ENCODE measurements at places on chromosomes 16 and 17. TPM values are rescaled to one million over a fixed set of nuclear protein-coding genes. Genes with fewer than 3 reads are reported as not detected.
A peak's percentile ranks its signal among the peaks of the same experiment; 100 is the strongest.

DNA sequence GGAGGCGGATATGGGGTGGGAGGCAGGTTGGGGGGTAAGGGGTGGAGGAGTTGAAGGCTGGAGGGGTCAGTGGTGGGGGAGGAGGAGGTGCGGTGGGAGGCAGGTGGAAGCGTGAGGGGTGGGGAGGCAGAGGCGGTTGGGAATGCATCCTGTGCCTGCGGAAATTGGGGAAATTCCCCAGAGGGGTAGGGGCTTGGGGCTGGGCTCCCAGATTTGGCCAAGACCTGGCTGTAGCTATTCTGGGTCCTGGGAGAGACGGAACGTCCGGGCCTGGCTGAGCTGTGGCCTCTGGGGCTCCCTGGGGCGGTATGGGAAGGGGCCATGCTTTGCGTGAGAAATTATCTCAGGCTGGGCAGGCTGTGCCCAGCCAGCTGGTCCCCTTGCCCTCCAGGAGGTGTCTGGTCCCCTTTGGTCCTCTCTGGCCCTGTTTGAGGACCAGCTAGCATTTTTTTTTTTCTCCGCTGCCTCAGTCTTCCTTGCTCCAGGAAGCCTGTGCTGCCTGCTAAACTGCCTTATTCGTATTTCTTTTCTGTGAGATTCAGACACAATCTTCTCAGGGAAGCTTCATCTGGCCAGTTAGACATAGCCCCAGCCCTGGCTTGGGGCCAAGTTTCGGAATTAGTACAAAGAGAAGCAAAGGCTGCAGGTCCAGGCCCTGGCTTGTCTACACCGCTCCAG, 7.3 kb upstream of the TRPV2 start:
- peak; percentile 48 for DNase-seq

- DNase-seq = no peak
Measured at GRCh38 chr16:86007524-86007923, 108.6 kb downstream of the IRF8 start.

GRCh38 chr16:68503334-68503733, 35.8 kb upstream of the ZFP90 start:
- DNase-seq = no peak

DNA sequence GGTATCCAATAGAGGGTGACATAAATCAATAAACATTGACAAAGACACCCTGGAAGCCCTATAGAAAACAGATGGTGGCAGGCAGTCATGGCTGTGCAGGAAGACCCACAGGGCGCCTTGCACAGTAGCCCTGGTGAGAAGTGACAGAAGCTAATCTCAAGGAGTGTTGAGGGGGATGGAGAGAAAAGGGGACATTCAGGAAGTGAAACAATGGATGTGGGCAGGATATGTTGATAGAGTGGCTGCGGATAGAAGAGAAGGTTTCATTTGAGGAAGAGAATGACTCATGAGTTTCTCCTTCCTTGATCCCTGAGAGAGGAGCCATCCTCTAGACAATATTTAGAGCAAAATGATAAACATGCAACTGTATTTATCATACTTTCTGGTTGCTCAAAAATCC, 468.8 kb upstream of the HSBP1 start:
- DNase-seq = no peak

- DNase-seq = peak; percentile 79
Measured at GRCh38 chr16:80583466-80583865, 42.7 kb downstream of the DYNLRB2 start.

DNA sequence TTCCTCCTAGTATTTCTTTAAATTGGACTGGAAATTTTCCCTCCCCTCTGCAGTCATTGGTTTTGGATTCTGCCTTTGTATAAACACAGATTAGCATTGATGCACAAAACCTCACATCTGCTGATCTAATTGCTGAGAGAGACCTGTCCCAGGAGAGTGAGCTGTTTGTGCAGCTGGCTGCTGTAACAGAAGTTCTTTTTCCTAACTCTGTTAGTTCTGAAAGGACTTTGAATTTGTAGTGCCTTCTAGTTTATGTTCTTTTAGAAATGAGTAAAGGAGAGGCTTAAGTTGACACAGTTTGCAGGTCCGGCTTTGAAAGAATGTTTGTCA, 45.2 kb upstream of the KPNB1 start:
- no peak for DNase-seq

GRCh38 chr16:9112166-9112843, 20.9 kb downstream of the HAPSTR1 start:
- no peak for DNase-seq

DNA sequence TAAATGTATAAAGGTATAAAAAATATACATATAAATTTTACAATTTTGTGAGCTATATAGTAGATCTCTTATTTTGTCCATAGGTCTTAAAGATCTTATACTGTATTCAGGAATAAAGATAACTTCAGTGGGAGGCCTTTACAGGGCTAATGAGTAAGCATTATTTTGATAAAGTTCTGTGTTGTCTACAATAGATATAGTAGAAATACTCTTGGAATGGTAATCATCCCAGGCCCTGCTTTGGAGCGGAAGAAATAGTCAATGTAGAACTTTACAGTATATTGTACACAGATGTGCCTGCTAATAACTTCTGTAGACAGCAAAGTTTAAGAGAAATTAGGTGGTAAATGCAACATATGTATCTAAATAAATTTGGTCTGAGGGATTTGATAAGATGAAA, 42.6 kb downstream of the TENT4B start:
- no peak for DNase-seq

- no peak for DNase-seq
Measured at GRCh38 chr16:71675380-71675779, 49.1 kb downstream of the PHLPP2 start.

DNA sequence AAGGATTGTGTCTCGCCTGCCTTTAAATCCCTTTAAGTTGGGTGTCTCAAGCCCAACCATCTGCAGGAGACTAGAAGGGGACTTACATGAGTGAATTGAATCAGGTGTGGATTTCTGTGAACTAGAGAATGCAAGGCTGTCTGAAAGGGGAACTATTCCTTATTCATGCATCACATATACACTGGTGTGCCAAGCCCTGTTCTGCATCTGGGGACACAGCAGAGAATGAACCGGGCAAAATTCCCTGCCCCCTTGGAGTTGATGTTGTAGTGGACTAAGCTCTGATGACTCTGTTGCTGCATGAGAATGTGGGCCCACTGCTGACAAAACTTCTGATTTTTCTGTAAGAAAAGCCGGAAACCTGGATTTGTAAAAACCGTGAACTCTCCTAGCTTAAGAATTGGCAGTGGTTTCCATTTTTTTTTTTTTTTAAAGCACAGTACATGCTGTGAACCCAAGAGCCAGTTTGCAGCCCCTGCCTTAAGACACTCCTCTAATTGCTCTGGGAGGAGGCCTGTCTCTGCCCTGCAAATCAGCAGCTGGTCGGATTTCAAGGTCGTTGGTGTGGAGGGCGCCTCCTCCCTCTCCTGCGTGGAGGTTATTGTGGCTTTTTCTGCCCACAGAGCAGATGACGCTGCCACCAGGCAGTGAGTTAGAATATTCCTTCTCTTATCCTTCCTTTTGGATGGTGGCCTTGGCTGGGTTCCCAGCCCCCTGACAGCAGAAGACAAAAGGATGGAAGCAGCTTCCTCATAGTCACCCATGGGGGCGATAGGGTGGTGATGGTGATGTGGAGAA, 131.0 kb downstream of the PRKCB start:
- no peak for DNase-seq

DNA sequence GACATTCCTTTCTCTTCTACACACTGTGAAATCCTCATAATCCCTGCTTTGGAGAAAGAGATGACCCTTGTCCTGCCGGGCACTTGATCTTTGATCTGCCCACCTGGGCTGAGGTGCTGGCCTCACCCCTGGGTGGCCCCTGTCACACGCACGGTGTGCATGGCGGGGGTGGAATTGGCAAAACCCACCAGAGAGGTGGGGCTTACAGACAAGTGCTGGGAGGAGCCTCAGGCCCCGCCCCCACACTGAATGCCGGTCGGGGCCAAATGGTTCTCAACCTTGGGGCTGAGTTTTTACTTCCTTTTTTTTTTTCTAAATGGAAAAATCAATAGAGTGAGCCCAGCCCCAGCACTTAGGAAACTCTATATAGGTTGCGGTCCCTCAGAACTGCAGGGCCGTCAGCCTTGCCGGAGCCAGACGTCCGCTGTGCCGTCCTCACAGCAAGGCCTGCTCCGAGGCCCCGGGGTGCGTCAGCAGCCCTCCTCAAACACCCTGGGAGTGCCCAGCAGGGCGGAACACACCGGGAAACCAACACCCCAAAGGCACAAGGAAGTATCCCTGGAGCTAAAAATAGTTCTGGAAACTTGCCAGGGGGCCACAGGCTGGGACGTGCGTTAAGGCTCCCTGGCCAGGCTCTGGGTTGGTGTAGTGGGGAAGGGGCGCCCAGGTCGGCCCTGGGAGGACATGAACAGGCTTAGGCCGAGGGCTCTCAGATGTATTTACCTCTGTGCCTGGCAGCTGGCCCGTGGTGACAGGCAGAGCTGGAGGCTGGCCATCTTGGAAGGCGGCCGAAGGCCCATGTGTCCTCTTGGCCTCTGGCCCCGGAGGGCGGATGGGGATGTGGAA, 11.0 kb downstream of the GPRC5C start:
- DNase-seq = peak; percentile 48

DNA sequence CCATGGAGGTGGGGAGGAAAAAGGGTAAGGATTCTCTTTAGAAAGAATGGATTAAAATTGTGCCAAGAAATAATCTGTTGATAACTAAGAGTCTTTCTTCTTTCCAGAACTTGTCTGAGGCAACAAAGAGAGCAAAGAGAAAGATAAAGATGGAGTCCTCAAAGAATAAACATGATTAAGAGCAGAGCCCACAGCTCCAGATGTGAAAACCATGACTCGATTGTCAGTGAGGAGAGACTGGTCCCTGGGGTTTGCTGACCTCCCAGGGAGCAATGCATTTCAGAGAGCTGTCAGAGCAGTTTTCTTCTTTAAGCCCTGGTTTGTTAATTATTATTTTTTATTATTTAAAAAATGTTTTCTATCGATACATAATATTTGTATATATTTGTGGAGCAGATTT, 74.6 kb downstream of the TMEM100 start:
- no peak for DNase-seq

- no peak for DNase-seq
Measured at GRCh38 chr17:18187226-18187625, 3.6 kb downstream of the ALKBH5 start.

Gene NLRP1
- 34.0 TPM for total RNA-seq

Gene ZDHHC1
- total RNA-seq = 0.58 TPM

Gene KRT12
- not detected for total RNA-seq

Gene KRTAP9-4
- total RNA-seq = not detected

Data from activated CD4-positive, alpha-beta T cell treated with anti-CD3 and anti-CD28 coated beads for 36 hours (primary cell).